ENCODE measurements at places on chromosomes 13 and 19. TPM values are rescaled to one million over a fixed set of nuclear protein-coding genes. Genes with fewer than 3 reads are reported as not detected.

- DNase-seq = no peak
Observed at GRCh38 chr19:14409146-14410023, 9.8 kb downstream of the DDX39A start.

Gene FUT1
- 3.1 TPM for total RNA-seq

DNA sequence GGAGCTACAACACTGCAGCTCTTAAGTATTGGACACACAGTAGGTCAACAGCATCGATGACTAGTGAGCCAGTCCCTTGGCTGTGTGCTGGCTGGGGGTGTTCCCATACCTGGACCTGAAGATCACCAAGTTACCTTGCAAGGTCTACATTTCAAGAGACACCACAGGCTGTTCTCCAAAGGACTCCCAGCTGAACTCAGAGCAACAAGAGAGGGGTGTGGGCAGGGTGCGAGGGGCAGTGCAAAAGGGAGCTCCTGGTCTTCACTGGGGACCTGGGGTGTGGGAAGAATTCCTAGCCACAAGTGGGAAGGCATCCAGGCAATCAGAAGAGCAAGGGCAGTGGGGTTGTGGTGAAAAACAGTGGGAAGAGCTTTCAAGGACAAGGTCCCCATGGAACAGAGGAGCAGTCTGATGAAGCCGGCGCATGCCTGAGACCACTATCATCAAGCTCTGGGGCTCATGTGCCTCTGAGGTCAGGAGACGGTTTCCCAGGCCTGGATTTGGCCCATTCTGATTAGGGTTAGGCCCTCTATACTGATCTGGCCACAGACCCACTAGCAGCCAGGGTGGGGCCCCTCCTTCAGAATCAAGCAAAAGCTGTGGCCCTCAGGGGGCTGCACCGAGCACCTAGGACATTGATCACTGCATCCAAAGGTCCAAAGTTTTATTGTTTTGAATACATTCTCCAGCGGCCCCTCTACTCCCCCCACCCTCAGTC, 4.7 kb upstream of the GSK3A start:
- DNase-seq = no peak

- DNase-seq = peak; percentile 59
Observed at GRCh38 chr19:17385878-17386611, 8.0 kb downstream of the CCDC194 start.

Gene ZNF560
- total RNA-seq = not detected

DNA sequence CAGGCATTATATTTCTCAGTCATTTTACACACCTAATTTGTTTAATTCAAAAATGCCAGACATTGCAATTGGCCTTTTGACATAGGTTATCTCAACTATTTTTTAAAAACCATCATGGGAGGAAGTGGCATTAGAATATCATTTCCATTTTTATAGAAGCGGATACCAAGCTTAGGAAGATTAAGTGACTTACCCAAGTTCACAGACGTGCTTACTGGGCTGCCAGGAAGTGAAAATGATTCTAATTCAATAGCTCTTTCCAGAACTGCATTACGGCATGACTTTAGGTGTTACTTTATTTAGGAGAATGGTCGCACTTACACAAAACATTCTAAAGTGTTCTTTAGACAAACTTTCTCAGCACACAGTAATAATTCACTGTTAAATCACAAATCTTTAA, 231.9 kb downstream of the KLF12 start:
- no peak for DNase-seq

Gene EFNB2
- 15.2 TPM for total RNA-seq

Gene CGB5
- not detected for total RNA-seq

DNA sequence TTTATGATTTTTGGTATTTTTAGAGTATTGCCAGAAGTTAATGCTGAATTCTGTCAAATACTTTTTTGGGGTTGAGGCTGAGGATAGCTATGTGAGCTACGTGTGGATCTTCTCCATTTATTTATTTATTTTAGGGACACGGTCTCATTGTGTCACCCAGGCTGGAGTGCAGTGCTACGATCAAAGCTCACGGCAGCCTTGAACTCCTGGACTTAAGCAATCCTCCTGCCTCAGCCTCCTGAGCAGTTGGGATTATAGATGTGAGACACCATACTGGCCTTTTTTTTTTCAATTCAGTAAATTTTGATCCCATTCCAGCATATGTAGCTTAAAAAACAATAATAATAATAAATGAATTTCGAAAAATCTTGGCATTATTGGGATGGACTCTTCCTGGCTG, 21.1 kb downstream of the ING1 start:
- no peak for DNase-seq

DNA sequence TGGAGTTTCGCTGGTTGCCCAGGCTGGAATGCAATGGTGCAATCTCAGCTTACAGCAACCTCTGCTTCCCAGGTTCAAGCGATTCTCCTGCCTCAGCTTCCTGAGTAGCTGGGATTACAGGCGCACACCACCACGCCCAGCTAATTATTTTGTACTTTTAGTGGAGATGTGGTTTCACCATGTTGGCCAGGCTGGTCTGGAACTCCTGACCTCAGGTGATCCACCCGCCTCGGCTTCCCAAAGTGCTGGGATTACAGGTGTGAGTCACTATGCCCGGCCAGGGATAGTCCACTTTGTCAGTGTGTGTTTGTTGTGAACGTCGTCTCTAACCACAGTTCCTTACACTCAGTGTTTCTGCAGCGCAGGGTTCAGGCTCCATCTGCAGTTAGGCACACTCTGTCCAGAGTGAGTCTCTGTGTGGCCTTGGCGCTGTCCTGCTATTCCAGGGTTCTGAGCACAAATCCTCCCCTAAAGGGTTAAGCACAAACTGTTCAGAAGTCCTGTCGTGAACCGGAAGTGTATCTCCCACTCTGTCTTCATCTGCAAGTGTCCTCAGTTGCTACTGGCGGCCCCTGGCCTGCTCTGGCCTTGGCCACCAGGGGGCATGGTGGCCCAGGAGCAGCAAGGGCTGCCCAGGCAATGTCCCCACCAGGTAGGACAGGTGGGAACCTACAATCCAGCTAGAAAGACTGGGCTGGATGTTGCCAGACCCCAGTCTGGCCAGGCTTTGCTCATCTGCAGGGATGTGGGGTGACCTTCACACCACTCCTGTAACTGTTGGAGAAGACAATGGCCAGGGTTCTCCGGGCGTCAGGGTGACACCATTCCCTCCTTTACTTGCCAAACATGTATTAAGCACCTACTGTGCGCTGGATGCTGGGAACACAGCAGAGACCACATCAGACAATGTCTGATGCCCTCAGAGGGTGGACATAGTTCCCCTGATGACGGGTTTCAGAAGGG, 38.8 kb upstream of the GATAD2A start:
- peak; percentile 70 for DNase-seq

DNA sequence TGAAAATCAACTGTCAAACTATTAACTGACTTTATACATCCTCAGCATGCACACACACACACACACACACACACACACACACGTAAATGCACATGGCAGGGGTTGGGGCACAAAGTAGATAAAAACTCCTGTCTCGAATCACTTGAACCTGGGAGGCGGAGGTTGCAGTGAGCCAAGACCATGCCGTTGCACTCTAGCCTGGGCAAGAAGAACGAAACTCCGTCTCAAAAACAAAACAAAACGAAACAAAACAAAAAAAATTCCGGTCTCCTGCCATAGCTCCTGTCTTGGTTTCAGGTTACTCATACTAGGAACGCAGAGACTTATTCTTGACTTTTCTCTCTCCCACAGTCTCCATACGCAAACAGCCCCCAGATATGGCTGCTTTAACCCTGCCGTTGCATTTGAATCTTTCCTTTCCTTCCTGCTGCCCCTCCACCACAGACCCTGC, 148.9 kb downstream of the SHISA2 start:
- no peak for DNase-seq

- no peak for DNase-seq
Observed at GRCh38 chr13:79986890-79987289, 354.0 kb downstream of the SPRY2 start.

Gene MYPOP
- 5.9 TPM for total RNA-seq

DNA sequence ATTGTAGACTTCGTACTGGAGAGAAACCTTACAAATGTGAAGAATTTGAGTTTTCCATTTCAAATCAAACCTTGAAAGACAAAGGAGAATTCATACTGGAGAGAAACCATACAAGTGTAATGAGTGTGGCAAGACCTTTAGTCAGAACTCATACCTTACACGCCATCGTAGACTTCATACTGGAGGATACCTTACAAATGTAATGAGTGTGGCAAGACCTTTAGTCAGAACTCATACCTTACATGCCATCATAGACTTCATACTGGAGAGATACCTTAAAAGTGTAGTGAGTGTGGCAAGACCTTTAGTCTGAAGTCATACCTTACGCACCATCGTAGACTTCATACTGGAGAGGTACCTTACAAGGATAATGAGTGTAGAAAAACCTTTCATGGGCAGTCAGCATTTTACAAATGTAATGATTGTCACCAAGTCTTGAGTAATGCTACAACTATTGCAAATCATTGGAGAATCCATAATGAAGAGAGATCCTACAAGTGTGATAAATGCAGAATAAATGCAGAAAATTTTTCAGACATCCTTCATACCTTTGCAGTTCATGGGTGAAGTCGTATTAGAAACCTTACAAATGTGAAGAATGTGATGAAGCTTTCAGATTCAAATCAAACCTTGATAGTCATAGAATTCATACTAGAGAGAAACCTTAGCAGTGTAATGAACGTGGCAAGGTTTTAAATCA, 14.7 kb downstream of the ZNF765 start:
- no peak for DNase-seq

GRCh38 chr13:44620057-44620456, 43.9 kb upstream of the TSC22D1 start:
- no peak for DNase-seq

DNA sequence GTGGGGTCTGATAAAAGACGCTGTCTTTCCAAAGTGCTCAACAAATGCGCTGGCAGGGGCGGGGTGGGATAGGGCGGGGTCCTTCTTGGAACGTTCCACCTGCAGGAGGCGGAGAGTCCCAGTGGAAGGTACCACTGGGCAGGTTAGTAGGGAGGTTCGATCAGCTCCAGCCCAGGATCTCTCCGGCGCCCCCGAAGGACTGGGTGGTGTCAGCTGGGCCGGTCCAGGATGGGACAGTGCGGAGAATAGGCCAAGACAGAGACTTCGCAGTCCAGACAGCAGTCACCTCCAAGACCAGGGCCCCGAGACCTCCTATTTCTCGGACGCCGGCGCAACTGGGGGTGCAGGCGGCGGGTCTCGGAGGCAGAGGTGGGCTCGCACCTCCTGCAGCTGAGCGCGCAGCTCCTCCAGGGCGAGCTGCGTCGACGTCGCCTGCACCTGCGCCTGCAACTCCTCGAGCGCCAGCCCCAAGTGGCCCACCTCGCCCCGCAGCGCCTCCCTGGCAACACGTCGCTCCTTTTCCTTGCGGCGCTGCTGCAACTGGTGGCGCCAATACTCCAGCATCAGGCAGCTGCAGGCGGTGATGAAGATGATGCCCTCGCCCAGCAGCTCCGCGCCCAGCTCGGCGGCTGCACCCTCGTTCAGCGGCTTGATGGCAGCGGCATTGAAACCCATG, 21.6 kb downstream of the VASP start:
- DNase-seq = peak; percentile 69

Measured in breast epithelium (tissue), 4 donors.